ENCODE measurements at places on chromosomes 16 and 17. TPM values are rescaled to one million over a fixed set of nuclear protein-coding genes. Genes with fewer than 3 reads are reported as not detected.

Gene TMIGD1
- not detected for polyA plus RNA-seq

Gene RUNDC3A
- polyA plus RNA-seq, result 0.57 TPM

Gene CTF1
- polyA plus RNA-seq, result 3.7 TPM

Gene NPIPA7
- polyA plus RNA-seq, result 3.5 TPM

Gene NXPH3
- polyA plus RNA-seq, result 4.0 TPM

Gene KRTAP4-4
- not detected for polyA plus RNA-seq

Gene HOXB1
- polyA plus RNA-seq, result not detected

Gene NPIPA2
- 0.83 TPM for polyA plus RNA-seq

Gene MYOCD
- polyA plus RNA-seq, result 12.9 TPM

Gene TLCD1
- 11.7 TPM for polyA plus RNA-seq

Gene SPATA32
- polyA plus RNA-seq, result not detected

Gene HLF
- polyA plus RNA-seq, result 6.9 TPM

Gene SPAG7
- 118 TPM for polyA plus RNA-seq

Gene KCNJ12
- 6.6 TPM for polyA plus RNA-seq

Gene PYY
- polyA plus RNA-seq, result not detected

Gene ITGAD
- not detected for polyA plus RNA-seq

Gene IRF8
- 2.1 TPM for polyA plus RNA-seq

Gene TBC1D3D
- not detected for polyA plus RNA-seq

Gene ACACA
- polyA plus RNA-seq, result 6.2 TPM

Gene HGS
- polyA plus RNA-seq, result 53.8 TPM

Gene ARSG
- polyA plus RNA-seq, result 1.2 TPM

Gene GP1BA
- 0.19 TPM for polyA plus RNA-seq

Gene TBX2
- 9.6 TPM for polyA plus RNA-seq

Gene ASGR2
- polyA plus RNA-seq, result not detected

Gene SEPTIN12
- polyA plus RNA-seq, result not detected

Gene PIPOX
- 0.42 TPM for polyA plus RNA-seq

Gene TMEM100
- 4.1 TPM for polyA plus RNA-seq

Gene RHBDF2
- polyA plus RNA-seq, result 18.3 TPM

Gene TM4SF5
- not detected for polyA plus RNA-seq

Gene HAP1
- not detected for polyA plus RNA-seq

Gene HS3ST2
- polyA plus RNA-seq, result 0.08 TPM

Gene PRR29
- 0.15 TPM for polyA plus RNA-seq

Gene LUC7L
- 17.7 TPM for polyA plus RNA-seq

Gene MOSMO
- polyA plus RNA-seq, result 12.4 TPM

Gene CDH3
- not detected for polyA plus RNA-seq

Data from heart left ventricle (tissue), 16 donors.